ENCODE measurements at places on chromosomes 5 and 9.

DNA sequence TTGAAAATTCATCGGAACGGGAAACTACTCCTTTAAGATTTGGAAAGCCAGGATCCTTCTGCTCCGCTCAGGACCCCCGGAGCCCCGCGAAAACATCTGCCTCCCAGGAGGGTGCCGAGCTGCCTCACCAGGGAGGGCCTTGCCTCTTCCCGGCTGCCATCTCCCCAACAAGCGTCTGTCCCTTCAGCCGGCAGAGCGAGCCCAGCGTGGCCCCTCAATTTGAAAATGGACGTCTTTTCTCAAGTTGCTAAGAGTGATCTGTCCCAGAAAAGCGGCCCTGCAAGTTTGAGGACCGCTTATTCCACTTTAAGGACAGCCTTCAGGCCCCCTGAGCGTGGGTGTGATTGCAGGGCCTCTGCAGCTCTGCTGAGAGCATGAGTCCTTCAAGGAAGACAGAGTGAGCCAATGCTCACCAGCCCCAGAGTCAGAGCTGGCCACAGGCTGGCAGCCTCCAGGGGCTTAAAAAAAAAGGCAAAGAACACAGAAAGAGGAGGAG is 101.3 kb downstream of the PHF2 start:
- no peak for DNase-seq

GRCh38 chr5:56993241-56993640 is 41.3 kb upstream of the MIER3 start:
- DNase-seq: no peak

GRCh38 chr9:131960311-131960710 is 119.4 kb downstream of the MED27 start:
- DNase-seq: no peak

DNA sequence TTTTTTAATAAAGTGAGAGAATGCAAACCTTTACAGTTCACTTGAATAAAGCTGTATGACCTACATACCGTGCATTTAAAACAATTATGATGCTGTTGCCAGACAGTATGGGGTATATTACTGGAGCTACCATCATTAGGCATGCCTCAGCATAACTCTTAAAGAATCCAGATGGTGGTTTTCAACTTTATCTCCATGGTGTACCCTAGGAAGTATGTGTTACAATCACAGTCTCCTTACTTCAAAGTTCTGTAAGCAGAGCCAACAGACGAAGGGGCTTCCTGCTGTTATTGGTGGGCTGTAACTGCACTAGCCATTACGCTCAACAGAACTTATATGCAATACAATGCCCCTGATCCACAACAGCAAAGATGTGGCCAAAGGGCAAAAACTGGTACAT is 803.3 kb downstream of the DTWD2 start:
- DNase-seq: no peak

DNA sequence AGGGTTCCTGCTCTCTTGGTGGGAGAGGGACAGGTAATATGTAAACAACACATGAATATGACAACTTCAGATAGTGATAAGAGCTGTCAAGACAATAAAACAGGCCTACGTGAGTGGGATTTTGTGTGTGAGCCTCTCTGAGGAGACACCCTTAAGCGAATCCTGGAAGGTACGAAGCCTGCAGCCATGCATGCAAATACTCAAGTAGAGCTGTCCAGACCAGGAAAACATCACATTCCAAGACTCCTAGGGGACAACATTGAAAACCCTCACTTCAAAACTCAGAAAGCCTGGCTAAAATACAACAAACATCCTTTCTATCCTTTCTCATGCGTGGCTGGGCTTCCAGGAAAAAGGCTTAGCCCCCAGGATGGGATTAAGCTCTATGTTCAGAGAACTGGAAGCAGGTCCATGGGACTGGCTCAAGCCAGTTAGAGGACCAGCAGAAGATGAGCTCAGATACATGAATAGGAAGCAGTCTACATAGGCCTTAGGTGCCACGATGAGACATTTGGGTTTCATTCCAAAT is 124.8 kb upstream of the IQGAP2 start:
- DNase-seq: no peak

DNA sequence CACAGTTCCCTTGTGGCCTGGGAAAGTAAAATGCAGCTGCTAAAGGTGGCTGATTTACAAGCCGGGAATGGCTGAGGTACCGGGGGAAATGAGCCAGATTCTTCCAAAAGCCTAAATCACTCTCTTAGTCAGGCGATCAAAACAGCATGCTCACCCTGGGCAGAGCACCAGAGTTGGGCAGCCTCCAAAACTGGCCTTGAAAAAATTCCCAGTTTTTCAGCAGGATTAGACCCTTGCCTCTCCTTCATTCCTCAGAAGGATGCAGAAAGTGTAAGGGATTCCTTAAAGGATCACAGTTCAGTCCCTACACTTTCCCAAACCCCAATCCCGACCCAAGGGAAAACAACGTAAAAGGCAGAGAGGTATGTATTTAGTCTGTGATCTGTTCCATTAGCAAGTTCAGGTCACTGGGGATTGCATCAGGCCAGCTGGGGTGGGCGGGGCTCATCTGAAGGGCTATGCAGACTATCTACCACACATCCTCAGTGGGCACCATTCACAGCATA is 16.9 kb downstream of the TMEM174 start:
- no peak for DNase-seq

Data from NCI-H1105 (cell line).